Activated T-cell treated with anti-CD3 and anti-CD28 coated beads for 4 hours (primary cell): ENCODE measurements at places on chromosomes 13 and 19.

DNA sequence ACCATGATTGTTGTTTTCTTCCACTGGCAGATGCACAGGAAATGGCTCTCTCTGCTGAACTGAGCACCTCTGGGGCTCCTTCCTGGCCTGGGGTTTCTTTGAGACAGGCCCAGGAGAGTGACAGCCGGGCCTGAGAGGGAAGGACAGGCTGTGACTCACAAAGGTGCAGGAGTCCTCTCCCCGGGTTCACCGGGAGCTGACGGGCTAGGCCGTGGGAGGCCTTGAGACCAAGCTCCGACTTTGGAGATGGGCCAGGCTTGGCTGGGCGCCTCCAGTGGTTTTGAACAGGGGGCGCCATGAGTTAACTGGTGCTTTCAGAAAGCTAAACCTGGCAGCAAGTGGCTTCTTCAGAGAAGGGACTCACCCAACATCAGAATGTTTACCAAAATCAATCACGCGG, 143.4 kb downstream of the URI1 start:
- no peak for DNase-seq

GRCh38 chr19:55486043-55486970, 1.3 kb downstream of the NAT14 start:
- no peak for DNase-seq

DNA sequence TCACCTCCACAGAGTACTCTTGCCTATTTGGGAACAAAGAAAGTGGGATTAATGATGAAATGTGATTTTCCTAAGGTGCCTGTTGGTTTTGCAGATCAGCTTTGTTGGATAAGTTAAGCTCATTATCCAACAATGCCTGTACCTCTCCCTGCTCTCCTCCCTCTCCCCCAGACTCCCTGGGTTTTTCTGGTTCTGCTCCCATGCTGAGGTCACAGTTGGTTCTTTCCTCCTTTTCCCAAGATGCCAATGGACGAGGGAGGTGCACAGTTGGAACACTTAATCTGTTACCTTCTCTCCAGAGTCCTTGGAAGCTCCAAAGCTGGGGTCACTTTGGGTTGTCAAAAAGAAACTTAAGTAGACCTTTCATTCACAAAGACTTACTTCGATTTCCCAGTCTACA, 1.6 kb downstream of the OXGR1 start:
- DNase-seq: no peak

- no peak for DNase-seq
Observed at GRCh38 chr19:723247-723646, 14.5 kb downstream of the PALM start.

DNA sequence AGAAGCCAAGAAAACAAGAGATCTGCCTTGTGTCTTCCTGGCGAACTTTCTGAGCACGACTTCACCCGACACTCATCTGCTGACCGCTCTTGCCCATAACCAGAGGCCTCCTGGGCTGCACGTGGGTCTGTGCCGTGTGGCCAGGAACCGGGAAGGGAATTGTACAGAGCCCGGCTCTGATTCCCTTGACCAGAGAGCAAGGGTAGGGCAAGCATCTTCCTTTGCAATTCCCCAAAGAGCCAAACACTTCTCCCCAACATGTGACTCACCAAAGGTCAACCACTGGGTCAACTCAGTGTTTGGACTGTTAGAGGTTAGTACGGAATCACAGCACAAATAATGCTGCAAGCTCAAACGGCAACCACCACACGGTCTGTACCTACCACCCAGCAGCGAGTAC, 48.9 kb downstream of the KLF2 start:
- no peak for DNase-seq
